NCI-H1105 (cell line): ENCODE measurements at places on chromosomes 5 and 9.

DNA sequence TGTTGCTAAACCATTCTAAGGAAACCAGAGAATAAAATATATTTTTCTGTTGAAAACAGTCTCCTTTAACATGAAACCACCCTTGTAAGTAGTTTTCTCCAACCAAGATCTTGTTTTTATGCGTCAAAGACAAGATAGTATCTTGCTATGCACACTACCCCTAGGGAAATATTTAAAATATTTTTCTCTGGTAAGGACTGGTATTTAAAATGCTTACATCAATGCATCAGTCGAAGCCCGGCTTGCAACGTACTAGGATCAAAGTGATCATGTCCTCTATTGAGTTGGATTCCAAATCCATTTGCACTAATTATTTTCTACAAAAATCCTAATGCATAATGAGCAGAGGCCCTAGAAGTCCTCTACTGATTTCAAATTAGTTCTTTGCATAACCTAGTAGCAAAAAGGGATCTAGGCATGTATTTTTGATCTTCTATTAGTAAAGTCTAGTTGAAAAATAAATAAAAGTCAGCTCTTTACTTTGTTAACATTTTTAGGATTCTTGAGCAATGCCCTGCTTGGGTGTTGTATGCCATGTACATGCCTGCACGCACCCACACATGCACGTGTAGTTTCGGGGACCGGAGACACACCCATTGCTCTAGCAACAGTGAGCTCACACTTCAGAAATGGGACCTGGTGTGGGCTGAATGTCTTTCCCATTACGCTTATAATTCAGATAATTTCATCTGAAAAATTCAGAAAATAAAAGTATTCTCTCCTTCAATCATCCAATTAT, 165.0 kb upstream of the GPR151 start:
- DNase-seq: no peak

GRCh38 chr5:51694826-51695225, 311.6 kb downstream of the ISL1 start:
- DNase-seq: no peak

DNA sequence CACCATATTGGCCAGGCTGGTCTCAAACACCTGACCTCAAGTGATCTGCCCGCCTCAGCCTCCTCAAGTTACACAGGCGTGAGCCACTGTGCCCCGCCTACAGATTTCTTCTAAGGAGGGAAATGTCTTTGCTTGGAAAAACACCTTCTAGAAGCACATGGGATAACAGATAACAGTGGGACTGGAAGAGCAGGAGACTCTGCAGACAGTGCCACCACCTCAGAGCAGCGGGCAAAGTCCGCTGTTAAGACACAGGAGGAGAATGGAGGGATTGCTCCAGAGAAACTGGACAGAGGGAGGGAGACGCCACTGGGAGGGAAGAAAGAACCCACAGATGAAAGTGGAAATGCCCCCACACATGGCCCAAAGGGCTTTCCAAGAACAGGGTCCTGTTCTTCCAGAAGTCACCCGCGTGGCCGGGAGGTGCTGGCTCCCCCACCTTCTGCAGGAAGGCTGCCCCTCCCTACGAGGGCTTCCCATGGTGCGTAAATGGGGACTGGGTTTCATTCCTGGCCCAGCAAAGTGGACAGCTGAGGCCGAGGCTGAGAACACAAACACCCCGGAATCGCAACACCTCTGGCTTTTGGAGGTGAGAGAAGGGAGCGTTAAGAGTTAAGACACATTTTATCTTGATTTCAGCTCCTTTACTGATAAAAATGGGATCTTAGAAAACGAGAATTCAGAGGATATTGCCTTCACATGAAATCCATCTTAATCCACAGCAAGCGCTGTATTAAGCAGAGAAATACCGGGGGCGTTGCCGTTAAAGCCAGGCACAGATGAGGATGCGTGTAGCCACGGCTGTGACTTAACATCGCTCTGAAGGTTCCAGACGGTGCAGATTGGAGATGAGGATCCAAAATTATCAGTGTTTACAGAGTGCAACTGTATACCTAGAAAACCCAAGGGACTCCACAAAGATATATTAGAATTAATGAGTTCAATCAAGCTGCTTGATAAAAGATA, 11.2 kb downstream of the ADAMTS2 start:
- DNase-seq: no peak

DNA sequence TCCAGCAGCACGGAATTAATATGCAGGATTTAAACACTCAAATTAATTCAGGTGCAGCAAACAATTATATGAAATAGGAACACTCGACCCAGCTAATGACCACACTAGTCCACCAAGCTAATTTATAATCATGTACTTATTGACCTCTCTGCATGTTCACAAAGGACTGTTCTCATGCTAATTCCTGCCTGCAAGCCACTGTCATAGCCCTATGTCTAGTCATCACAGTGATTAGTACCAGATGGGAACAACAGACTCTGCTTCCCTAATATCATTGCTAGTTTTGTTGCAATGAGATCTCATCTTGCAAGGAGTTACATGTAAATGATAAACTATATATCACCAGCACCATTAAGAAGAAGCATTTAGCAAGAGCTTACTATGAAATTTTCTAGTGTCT, 553.0 kb upstream of the GRAMD2B start:
- DNase-seq: no peak

DNA sequence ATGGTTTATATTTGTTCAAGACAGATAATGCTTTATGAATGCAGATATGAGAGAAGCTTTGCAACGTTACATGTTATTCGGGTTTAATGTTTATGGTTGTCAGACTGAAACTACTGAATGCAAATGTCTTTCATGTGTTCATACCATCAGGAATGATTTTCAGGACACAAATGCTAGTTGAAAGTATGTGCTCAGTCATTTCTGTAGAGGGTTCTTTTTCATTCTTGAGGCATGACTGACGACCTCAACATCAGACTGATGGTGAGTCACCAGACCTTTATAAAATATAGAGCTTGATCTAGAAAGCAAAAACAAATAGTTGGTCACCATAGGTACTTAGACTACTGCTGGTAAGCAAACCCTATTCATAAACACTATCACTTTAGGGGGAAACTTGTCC, 287.3 kb upstream of the NUDT12 start:
- DNase-seq: no peak

- DNase-seq: no peak
These were observed 294.9 kb upstream of the IRX1 start for GRCh38 chr5:3300726-3301125.

GRCh38 chr9:127165116-127165515, 42.7 kb upstream of the ANGPTL2 start:
- no peak for DNase-seq

DNA sequence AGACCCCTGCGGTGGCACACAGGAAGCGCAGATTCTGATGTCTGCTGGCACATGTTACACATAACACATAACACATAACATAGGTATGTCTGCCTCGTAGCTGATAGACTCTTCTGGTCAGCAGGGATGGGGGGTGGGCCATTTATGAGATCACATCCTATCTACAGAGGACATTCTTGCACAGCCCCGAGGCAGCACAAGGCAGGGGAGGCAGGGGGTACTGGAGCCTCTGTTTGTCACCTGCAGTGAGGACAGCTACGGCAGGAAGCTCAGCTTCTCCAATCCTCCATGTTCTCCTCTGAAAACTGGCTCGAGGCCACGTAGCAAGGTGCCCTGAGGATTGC, 16.7 kb upstream of the MED10 start:
- no peak for DNase-seq
